ENCODE measurements at places on chromosomes 16 and 17.

GRCh38 chr16:30953111-30953510, 4.2 kb downstream of the ORAI3 start:
- no peak for DNase-seq

- no peak for DNase-seq
Observed at GRCh38 chr17:65139101-65139764, 2.1 kb downstream of the RGS9 start.

DNA sequence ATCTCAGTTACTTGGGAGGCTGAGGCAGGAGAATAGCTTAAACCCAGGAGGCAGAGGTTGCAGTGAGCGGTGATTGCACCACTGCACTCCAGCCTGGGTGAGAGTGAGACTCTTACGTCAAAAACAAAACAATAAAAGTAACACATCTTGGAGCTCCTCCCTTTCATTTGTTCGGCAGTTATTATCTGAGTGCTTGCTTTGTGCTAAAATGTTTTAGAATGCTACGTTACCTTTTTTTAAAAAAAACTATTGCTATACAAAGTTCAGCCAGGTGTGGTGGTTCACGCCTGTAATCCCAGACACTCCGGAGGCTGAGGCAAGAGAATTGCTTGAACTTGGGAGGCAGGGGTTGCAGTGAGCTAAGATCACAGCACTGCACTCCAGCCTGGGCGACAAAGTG, 15.8 kb downstream of the IST1 start:
- no peak for DNase-seq

GRCh38 chr16:88428616-88429386, 24.3 kb upstream of the ZFPM1 start:
- DNase-seq = no peak

- no peak for DNase-seq
Observed at GRCh38 chr16:26768385-26769010, 298.2 kb upstream of the C16orf82 start.

GRCh38 chr16:1678500-1679098, 520 bp downstream of the JPT2 start:
- DNase-seq = peak; percentile 43

- no peak for DNase-seq
Observed at GRCh38 chr17:70157151-70157550, 12.2 kb upstream of the KCNJ2 start.

GRCh38 chr16:65767125-65767524, 599.4 kb upstream of the CDH5 start:
- DNase-seq = no peak

GRCh38 chr16:31404353-31405064, 11.4 kb downstream of the ITGAD start:
- no peak for DNase-seq

- DNase-seq = no peak
Observed at GRCh38 chr16:27678955-27679354, 129.0 kb downstream of the KATNIP start.

DNA sequence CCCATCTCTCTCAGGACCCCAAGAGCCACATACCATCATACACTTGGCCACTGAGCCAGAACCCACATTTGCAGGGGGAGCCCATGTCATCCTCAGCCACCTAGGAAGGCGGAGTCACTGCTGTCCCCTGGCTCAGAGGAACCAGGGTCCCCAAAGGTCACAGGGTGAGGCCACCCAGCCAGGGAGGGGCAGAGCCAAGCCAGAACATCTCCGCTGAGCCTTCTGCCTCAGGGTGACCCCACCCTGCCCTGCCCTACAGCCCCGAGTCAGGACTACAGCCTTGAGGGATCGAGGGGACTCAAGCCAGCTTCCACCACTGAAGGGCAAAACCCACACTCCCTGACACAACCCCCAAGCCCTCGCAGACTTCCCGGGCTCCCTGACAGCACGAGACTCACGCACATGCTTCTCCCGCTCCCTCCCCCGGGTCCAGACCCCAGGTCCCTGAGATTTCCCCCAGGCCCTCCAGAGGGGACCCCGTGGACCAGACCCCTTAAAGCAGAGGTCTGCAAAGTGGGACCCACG, 17.4 kb downstream of the PIEZO1 start:
- no peak for DNase-seq

GRCh38 chr17:9044772-9045463, 23.6 kb downstream of the NTN1 start:
- no peak for DNase-seq

DNA sequence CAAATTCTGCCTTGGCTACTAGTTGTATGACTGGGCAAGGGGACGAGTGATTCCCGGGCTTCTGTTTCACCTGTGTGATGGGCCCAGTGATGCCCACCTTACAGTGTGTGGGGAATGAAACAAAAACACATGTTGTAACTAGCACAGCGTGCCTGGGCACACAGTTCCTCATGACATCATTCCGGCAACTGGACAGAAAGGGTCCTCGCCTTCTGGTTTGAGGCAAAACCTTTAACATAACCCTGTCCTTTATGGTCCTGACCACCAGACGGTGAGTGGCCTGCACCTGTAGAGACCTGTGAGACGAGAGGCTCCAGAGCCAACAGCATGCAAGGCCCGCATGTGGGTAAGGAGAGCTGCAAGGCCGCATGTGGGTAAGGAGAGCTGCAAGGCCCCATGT, 7.7 kb upstream of the SLC38A8 start:
- DNase-seq = no peak

- no peak for DNase-seq
Observed at GRCh38 chr16:56793492-56793891, 63.6 kb downstream of the NUP93 start.

GRCh38 chr17:42878123-42878880, 22.3 kb upstream of the G6PC1 start:
- no peak for DNase-seq

DNA sequence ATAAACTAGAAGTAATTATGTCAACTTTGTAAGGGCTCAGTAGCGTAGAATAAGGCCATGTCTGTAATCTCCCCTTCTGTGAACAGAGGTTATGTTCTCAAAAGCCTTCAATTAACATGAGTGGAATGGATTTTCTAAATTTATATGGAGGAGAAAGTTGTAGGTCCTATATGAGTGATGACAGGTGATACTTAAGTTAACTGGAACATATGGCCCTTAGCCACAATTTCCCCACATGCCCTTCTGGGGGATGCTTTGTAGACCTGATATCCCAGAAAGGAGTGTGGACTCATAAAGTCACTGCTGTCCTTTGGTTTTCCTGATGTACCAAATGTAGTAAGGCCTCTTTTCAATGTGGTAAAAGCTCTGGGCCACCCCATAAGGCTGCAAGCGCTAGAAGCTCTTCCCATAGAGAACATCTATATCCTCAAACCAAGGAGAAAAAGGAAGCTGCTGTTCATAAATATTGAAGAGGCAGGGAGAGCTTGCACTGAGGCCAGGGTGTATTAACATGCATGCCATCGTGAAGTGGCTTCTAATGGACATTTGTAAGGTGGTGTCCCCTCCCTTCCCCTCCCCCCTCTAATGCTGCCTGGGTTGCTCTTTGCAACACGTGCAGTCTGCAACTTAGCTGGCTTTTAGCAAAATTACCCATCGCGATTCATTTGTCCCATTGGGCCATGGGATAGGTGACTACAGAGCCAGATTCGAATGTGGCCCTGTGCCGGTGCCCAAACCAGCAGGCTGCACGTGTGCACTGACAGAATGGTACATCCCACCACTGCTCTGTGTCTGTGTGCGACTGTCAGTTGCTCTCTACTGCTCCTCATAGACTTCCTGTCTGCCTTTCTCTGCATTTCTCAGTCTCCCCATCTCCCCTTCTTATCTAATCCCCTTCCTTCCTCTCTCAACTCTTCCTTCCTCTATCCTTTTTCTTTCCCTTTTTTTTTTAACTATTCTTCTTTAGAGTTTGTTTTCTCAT, 269.0 kb downstream of the WWOX start:
- DNase-seq = no peak

- no peak for DNase-seq
Observed at GRCh38 chr17:14779241-14779640, 478.4 kb downstream of the HS3ST3B1 start.

DNA sequence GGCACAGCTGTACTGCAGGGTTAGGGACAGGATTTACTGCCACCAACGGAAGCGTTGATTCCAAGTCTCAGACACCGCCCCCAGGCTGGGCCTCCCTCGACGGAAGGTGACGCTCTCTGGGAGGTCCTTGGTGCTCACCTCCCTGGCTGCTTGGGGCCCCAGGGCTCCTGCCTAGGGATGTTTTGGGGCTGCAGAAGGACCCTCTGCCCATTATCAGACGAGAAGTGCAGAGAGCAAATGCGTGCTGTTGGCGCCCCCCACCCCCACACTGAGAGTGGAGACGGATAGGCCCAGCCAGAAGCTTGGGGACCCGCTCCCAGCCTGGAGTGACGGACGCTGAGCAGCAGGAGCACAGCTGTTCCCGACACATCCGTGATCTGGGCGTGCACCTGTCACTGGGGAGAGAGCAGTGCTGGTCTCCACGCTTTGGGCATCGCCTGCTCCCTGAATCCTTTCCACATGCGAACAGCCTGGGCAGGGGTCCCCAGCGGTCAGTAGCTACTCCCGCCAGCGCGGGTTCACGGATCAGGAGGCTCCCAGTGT, 5.1 kb upstream of the SOX8 start:
- DNase-seq = no peak

GRCh38 chr16:54174750-54175149, 111.8 kb downstream of the IRX3 start:
- no peak for DNase-seq

DNA sequence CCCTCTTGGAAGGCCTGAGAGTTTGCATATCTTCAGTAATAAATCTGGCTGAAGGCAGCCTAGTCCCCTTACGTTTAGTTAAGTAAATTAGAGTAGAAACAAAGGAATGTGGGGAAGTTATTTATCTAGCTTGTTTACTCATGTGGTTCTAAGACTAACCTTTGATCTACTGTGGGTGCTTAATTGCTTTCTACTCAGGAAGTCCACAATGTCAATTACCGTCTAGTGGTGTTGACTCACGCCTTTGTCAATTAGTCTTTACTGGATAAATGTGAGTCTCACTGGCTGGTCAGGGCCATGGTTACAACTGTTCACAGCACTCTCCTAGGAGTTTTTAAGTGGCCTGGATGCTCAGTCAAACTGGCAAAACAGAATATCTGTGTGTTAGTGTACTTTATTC, 2338.4 kb downstream of the TP53TG3F start:
- no peak for DNase-seq

DNA sequence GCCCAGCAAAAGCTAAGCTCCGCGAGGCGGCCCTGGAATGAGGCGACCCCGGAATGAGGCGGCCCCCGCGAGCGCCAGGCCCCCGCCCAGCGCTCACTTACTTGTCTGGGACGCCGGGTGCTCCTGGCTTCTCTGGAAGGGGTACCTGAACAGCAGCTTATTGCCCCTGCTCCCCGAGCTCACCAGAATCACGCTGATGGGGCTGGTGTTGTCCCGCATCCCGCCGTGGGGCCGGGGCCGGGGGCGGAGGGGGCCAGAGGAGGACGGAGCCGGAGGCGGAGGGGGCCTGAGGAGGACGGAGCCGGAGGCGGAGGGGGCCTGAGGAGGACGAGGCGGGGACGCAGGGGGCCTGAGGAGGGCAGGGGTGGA, 440 bp downstream of the NPRL3 start:
- DNase-seq = peak; percentile 7

GRCh38 chr17:29624586-29624985, 1.9 kb upstream of the CORO6 start:
- no peak for DNase-seq

DNA sequence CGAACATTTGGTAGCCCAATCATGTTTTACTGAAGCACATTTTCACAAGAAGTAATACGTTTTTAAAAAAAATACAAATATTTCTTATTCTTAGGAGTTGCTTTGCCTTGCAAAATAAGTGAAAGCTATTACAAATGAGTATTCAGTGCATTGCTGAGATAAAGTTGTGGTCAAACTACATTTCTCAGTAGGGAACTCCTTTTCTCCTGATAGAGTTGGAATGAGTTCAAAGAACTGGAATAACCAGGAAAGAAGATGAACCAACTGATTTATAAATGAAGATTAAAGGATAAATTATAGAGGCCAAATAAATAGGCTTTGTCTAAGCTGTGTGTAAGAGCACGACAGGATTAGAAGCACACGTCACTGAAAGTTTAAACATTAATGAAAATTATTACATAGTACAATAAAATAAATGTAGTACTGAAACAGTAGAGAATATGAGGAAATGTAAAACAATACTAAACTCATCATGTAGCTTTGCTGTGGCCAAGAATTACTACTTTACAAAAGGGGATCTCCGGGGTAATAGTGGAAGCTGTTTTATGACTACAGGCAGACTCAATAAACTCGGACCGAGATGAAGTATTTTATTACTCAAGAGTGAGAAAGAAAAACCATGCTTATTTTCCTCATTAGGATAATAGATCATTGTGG, 73.6 kb downstream of the KCNJ2 start:
- DNase-seq = no peak

GRCh38 chr16:81936209-81937000, 74.9 kb downstream of the SDR42E1 start:
- DNase-seq = no peak

- DNase-seq = no peak
Observed at GRCh38 chr17:36468903-36469635, 17.4 kb upstream of the ZNHIT3 start.

DNA sequence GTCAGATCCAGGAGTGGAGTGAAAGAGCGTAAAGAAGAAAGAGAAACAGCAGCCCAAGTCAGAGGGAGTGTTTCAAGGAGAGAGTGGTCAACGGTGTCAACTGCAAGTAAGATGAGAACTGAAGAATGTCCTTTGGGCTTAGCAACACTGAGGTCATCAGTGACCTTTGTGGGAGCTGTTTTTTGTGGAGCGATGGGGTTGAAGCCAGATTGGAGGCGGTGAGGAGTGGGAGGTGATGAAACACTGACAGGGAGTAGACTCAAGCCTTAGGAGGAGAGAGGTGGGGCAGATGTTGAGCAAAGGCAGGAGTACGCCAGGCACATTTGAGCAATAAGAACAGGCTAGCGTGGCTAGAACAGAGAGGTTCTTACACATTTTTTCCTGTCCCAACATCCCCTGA, 103.7 kb upstream of the GNAO1 start:
- DNase-seq = no peak

DNA sequence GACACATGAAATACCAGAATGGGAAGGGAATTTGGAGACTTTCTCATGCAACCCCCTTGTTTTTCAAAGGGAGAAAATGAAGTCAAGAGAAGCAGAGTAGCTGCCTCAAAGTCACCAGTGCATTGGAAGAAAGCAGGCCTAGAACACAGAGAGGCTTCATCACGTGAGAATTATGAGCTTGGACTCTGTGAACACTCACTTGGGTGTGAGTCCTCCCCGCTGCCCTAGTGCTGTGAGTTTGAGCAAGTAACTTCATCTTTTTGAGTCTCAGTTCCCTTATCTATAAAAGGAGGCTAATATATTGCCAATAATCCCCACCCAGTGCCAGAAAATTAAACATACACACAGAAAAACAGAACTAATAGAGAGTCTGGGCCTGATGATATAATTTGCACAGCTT, 315.8 kb downstream of the XYLT1 start:
- no peak for DNase-seq

All from activated T-helper 9 cell treated with anti-CD3 and anti-CD28 coated beads, Interleukin-2, amount 50 U/mL, for 16 hours (primary cell).